Epithelial cell of proximal tubule (primary cell): ENCODE measurements at places on chromosomes 7 and 10.

DNA sequence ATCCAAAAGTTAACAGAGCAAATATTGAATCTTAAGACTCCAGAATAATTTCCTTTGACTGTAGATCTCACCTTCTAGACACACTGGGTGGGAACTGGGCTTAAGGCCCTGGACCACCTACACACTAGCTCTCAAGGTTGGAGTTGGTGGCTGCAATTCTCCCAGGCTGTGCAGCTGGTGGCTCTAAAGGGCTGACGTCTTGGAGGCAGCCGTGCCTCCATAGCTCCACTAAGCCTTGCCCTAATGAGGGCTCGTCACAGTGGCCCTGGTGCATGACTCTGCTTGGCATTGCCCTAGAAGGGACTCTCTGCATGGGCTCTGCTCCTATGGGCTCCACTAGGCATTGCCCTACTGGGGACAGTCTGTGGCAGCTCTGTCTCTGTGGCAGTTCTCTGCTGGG is 1005.2 kb downstream of the CCSER2 start:
- no peak for DNase-seq

DNA sequence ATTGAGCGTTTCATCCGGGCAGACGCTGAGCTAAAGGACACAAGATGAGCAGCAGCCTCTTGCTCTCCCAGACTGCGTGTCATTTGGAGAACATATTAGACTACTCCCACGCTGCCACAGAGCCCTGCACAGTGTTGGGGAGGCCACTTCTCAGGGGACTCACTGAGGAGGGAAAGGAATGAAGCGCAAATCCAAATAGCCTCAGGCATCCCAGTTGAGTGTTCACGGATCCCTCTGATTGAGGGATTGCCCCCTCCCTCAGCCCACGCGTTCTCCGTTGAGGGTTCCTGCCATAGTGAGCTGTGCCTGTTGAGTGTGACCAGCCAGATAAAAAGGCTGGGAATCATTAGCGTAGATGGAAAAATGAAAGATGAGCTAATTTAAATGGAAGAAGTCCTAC is 563.4 kb downstream of the ACTR3B start:
- DNase-seq: no peak

- DNase-seq: no peak
Measured at GRCh38 chr7:151692721-151693120, 173.0 kb upstream of the RHEB start.

GRCh38 chr10:53088961-53089360 is 316.4 kb upstream of the MBL2 start:
- no peak for DNase-seq

DNA sequence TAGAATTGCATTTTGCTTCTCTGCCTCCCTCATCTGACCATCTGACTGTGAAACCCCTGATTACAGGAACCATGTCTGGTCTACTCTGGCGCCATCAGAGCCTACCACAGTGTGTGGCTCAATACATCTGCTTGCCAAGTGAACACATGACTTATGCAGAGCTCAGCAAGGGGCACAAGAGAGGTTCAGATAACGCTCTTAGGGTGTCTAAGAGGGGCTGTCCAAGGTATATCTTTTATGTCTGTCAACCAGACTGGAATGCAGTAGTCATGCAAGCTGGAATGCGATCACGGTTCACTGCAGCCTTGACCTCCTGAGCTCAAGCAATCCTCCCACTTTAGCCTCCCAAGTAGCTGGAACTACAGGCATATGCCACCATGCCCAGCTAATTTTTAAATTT is 10.3 kb upstream of the RRP12 start:
- DNase-seq: no peak

DNA sequence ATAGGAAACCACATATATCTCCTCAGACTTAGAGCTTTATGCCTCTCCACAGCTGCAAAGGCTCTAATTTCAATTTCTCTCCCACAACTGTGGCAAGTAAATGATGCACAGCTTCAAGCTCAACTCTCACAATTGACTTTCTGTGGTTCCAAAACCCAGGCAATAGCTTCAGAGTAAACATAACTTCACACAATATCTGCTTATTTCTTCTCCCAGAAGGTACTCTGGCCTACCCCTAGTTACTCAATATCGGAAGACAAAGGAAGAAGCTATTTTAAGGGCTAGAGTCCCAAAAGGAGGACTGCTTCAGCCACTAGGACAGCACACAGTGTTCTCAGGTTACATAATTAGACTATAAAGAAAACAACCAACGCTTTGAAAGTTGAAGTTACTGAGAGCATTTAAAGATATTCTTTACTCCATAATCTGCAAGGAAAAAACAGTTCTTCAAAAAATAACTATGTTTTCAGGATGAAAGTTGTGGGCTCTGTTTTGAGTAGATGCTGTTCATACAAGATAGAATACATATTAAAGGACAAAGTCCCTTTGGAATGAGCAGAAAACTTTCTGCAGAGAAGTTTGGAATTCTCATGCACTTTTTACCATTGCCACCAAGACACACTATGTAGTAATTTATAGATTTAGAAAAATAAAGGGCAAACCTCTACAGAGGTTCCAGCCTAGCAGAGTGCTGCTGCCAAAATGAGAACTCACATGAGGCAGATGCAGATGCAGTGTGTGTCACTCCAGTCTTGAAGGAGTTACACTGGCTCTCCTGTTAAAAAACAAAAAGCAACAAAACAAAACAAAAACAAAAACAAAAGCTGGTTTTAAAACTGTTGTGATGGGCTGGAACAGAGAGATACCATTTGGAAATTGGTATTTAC is 81.8 kb downstream of the NT5C2 start:
- DNase-seq: no peak

DNA sequence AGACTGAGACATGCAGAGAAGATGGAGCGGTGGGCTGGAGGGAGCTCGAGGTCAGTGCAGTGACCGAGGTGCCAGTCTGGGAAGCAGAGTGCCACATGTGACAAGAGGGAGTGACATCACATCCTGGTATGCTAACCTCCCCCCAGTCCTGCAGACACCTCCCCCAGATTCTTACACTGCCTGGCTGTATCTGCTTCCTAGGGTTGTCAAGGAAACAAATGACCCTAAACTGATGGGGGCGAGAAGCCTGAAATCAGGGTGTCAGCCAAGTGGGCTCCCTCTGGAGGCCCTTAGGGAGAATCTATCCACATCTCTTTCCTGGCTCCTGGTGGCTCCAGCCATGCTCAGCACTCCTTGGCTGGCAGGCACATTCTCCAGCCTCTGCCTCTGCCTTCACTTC is 316.1 kb upstream of the ZMIZ1 start:
- no peak for DNase-seq

DNA sequence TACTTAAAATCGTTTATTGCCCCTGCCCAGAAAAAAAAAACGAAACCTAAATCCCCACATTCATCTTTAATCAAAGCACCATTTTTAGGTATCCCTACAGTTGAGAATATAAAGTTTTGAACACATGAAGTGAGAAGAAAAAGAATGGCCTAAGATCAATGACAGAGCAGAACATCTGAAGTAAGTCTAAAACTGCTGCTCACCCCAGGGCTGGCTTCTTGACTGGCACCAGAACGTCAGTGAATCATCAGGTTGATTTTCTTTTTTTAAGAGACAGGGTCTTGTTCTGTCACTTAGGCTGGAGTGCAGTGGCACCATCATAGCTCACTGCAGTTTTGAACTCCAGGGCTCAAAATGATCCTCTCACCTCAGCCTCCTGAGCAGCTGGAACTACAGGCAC is 24.9 kb downstream of the SHTN1 start:
- DNase-seq: no peak

- DNase-seq: no peak
Measured at GRCh38 chr7:12747687-12748306, 60.4 kb downstream of the ARL4A start.

GRCh38 chr7:74252893-74253292 is 1.3 kb downstream of the RFC2 start:
- no peak for DNase-seq

DNA sequence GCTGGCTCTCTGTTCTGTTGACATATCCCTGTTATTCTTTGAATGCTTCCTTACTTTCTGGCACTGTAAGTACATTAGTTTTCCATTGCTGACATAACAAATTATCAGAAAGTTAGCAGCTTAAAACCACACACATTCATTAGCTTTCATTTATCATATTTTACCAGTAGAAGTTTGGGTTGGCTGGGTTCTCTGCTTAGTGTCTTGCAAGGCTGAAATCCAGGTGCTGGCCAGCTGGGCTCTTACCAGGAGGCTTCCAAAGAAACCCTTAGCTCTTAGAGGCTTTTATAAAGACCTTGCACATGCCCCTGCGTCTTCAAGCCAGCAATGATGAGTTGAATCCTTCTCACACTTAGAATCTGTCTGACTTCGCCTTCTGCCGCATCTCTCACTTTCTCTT is 160.6 kb downstream of the MLLT10 start:
- DNase-seq: no peak

DNA sequence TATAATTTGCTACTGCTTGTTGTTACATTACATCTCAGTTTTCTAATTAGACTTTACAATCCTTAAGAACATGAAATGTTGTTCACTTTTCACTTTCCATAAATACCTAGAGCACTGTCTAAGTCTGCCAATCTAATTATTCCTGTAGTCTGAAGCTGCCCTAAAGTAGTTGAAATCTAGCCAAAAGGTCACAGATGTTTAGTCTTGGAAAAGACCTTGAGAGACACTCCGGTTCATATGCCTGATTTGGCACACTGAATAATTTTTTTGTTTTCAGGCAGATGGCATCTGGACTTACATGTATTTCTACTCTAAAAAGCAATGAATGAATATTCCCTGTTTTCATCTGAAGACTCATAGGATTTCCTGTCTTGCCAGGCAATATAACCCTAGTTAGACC is 359.1 kb downstream of the ANKRD7 start:
- DNase-seq: no peak

DNA sequence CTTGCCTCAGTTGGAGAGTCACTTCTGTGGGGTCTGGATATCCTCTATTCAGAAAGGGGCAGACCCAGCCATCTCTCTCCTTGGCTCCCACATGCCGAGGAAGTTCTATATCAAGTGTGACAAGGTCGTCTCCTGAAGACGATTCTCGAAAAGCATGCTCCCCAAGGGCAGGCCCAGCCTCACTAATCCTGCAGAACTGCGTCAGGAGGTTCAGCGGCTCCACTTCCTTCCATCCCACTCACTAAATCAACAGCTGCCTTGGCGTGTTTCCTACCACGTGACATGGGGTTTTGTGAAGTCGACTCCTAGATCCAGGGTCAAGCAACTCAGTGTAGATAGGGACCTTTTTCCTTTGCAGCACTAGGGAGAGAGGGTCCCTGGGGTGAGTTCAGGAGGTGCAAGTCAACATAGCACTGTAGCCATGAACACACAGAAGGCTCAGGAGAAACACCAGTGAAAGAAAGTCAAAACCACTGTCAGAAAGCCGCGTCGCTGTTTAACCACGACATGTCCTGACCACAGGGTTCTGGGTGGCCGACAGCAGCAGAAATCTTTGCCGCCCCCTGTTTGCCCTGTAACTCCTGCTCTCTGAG is 156.4 kb downstream of the PRPF18 start:
- DNase-seq: no peak

- no peak for DNase-seq
Measured at GRCh38 chr10:109405338-109405737, 518.0 kb downstream of the XPNPEP1 start.

DNA sequence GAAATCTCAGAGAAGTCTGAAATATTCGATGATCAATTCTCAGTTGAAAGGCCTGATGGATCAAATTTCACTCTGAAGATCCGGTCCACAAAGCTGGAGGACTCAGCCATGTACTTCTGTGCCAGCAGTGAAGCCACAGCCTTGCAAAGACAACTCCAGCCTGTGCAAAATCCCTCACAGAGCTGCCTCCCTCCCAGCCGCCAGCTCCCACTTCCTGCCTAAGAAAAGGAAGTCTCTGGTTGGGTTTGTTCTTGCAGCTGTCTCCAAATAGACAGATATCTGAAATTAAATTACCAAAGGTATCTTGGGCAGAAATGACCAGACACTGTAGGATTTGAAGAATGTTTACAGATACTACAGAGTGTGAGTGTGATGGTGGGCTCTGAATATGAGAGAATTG is 43.4 kb upstream of the PRSS58 start:
- no peak for DNase-seq

- DNase-seq: no peak
Measured at GRCh38 chr10:124032087-124032935, 61.1 kb downstream of the CHST15 start.

DNA sequence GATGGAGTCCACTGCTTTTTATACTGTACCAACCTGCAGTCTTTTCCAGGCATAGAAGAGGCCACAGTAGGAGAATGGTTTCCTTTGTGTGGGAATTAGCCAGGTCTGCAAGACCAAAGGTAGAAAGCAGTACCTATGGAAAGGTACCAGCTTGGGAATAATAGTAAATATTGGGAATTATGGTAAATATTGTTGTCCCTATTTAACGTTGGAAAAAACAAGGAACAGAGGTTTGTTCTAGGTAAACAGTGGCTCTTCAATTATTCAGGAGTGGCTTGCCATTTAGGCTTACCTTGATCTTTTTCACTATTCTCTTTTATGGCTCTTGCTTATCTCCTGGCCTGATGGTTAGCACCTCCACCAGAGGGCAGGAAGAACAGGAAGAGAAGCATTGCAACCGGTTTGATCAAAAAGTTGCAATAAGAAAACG is 43.9 kb upstream of the GSAP start:
- no peak for DNase-seq

- DNase-seq: no peak
Measured at GRCh38 chr10:70126700-70127395, 5.8 kb downstream of the AIFM2 start.

DNA sequence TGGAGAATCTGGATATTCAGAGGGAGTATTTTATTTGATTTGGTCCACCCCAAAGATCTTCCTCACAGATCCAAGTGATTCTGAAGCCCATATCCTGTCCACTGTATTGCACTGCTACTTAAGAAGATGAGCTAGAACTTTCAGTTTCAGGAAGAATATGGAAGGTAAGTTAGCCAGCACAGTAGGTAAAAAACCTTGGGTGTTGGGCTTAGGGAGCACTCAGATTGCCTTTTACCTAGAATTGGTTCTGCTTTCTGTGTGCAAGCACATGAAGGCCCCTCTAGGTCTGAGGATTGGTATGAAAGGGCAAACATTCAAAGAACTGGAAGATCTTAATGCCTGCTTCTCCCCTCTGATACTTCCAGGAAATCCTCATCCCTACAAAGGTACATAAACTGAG is 146.7 kb upstream of the COL1A2 start:
- no peak for DNase-seq

DNA sequence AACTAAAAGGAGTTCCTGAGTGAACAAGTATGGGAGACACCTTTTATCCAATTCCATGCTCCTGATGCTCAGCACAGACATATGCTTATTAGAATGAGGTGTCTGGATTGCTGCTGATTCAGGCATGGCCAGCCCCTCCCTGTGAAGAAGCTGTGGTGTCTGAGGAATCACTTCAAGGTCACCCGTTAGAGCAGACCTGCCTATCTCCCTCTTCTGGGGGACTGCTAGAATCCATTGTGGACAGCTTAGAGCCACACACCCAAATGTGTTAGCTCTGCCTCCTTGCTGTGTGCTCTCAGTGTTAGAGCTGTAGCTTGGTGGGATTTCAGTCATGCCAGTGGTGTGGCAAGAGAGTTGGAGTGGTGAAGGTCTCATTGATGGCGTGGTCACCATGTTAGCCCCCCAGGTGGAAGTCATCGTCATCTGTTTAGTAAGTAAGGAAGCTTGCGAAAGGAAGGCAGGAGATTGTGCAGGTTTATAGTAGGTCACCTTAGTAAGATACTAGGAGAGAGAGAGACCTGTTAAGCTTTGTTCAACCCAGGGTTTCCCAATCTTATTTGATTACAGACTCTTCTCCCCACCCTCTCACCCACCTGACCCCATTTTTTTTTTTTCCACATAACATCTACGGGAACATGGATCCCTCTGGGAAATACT is 12.8 kb downstream of the PRXL2A start:
- DNase-seq: no peak
